ENCODE measurements at places on chromosomes 5 and 9.

DNA sequence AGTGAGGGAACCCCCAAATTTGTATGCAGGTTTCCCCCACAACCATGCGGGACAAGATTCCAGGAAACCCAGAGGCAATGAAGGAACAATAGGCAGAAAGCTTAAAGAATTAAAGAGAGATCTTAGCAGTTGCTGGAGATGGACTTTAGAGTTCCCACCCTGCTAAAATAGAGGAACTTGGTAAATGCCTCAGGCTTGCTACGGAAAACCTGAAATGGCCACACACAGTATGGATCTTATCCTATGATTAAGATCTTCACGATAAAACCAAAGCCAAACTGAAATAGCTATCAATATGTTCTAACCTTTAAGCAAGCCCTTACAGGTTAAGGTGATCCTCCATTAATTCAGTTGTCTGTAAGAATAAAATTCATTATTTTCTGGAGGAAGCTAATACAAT lies 148.3 kb downstream of the RANBP17 start:
- DNase-seq: no peak

- no peak for DNase-seq
Observed at GRCh38 chr9:7370381-7370780, 429.2 kb downstream of the DMAC1 start.

DNA sequence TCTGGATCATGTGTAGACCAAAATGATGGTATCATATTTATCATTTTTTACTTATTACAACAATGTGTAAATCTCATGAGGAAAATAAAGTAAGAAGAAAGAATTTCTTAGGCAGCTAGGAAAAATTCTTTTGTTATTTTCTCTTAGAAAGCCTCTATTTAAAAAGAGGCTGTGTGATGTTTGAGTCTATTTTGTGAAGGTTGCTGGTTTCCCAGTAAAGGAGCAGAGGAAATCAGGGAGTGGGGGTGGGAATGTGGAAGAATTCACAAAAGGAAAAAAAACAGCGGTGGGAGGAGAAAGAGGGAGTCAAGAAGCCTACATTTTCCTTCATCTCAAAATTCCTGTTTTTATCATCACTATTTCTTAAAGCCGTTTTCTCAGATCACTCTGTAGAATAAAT lies 20.1 kb downstream of the PTCH1 start:
- no peak for DNase-seq

- DNase-seq: no peak
Observed at GRCh38 chr5:56212130-56212879, 20.8 kb downstream of the ANKRD55 start.

GRCh38 chr5:69230181-69230580 lies 4.5 kb upstream of the CDK7 start:
- no peak for DNase-seq

- no peak for DNase-seq
Observed at GRCh38 chr5:133985540-133986180, 17.2 kb upstream of the C5orf15 start.

DNA sequence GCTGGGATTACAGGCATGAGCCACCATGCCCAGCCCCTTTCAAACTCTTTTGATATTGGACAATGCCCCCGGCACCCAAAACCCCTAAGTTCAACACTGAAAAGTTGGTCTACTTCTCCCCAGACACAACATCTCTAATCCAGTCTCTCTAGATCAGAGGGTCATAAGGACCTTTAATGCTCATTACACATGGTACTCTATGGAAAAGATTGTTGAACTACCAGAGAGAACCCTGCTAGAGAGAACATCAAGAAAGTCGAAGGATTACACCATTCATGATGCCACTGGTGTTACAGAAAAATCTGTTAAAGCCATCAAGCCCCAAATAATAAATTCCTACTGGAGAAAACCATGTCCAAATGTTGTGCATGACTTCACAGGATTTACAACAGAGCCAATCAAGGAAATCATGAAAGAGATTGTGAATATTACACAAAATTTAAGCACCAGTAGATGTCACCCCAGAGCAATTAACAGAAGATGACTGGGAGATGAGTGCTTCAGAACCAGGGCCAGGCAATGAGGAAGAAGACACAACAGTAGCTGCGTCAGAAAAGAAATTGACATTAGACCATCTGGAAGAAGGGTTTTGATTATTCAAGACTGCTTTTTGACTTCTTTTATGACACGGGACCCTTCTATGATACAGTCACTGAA lies 28.3 kb upstream of the NIPAL4 start:
- DNase-seq: peak; percentile 70

DNA sequence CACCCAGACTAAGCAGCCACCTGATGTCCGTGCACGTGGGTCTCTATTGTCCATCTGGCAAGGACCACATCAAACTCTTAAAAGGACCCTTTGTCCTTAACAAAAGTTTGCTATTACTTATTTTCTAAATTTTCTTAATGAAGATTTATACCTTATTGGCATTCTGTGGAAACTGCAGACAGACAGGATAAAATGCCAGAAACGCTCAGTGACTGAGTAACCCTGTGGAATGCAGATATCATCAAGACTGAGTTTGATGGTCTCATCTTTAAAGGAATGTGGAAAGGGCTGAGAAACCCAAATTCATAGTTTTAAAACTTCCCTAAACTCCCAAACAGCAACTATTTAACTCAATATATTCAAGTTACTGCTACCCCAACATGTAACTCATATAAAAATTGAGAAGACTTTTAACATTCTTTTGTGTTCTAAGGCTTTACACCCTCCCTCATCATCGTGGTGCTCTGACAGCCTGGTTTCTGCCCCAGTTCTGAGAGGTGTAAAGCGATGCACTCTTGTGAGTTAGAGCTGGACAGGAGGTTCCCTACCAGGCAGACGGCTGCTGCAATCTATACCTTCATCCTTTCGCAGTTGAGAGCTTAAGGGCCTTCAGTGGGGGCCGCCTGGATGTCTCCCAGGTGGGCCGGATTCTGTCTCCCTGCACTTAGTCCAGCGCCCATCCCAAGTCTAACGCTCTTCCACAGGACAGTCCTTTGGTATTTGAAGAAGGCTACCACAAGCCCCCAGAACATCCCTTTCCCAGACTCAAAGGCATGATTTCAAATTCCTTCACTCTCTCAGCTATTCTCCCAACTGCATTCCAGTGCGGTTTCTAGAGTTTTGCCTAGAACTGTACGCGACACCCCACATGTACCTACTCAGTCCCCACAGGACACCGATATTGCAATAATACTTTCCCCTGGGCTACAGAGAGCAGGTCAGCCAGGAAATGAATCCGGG lies 68.9 kb downstream of the DAP start:
- DNase-seq: no peak

DNA sequence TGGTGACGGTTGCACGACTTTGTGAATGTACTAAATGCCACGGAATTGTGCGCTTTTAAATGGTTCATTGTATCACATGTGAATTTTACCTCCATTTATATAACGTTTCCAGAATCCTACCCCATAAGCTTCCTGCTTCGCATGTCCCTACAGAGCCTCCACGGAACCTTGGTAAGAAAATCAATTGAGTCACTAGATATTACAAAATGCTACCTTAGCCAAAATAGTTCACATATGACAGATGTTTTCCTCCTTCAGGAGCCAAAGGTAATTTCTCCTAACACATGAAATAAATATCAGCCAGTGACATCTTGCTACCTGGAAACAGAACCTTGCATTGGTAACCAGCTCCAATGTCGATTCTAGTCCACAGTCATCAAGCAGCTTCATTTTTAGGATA lies 125.1 kb downstream of the TTLL11 start:
- DNase-seq: no peak

DNA sequence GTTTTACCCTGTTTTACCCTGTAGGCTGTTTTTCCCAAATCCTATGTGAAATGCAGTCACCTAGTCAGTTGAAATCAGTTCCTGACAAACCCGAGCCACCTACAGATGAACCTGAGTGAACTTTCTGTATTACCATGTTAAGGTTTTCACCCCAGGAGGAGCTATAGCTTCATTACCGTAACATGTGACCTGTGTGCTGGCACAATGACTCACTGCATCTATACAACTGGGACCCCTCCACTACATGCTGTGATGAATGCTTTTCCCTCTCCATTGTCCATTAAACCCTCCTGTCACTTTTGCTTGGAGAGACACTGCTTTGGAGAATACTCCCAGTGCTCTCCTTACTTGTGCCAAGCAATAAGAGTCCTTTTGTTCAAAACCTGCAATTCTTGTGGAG lies 1974.8 kb downstream of the EFNA5 start:
- no peak for DNase-seq

GRCh38 chr5:14467251-14467650 lies 114.3 kb upstream of the OTULINL start:
- DNase-seq: no peak

DNA sequence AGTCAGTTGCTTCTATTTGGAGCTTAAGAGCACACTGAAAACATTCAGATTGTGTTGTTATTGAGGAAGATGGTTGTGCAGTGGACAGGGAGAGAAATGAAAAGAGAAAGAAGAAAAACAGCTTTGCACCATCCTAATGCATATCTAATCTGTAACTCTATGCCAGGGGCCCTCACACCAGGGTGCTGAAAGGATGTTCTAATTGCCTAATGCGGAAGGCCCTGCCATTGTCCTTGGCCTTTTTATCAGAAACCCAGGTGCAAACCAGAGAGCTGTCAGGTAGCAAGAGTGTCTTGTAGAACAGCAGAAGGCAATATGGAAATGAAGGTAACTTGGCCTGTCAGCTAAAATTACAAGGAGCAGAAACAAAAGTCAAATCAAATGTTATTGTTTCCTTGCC lies 384.5 kb upstream of the PIK3R1 start:
- DNase-seq: no peak

- no peak for DNase-seq
Observed at GRCh38 chr9:80491086-80491696, 919.4 kb downstream of the TLE4 start.

DNA sequence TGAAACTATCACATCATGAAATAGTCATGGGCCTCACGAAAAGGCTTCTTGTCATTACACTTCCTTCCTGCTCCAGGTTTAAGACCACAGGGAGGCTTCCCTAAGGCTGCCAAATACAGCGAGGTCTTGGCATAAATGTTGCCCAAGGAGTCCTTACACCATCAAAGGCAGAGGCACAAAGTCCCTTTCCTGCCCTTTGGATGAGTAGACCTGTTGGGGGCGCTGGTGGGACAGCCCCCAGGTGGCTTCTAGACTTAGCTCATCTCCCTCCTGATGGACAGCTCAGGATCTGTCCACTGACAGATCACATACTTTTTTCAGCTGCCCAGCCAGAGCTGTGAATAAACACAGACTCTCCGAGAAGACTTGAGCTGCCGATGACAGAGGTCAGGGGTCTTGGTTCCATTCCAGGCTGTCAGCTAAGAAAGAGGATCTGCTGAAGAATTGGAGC lies 15.5 kb upstream of the MEGF9 start:
- DNase-seq: no peak

GRCh38 chr5:113474100-113474728 lies 14.0 kb downstream of the MCC start:
- DNase-seq: no peak

GRCh38 chr5:25006734-25007133 lies 362.0 kb upstream of the CDH10 start:
- DNase-seq: no peak

DNA sequence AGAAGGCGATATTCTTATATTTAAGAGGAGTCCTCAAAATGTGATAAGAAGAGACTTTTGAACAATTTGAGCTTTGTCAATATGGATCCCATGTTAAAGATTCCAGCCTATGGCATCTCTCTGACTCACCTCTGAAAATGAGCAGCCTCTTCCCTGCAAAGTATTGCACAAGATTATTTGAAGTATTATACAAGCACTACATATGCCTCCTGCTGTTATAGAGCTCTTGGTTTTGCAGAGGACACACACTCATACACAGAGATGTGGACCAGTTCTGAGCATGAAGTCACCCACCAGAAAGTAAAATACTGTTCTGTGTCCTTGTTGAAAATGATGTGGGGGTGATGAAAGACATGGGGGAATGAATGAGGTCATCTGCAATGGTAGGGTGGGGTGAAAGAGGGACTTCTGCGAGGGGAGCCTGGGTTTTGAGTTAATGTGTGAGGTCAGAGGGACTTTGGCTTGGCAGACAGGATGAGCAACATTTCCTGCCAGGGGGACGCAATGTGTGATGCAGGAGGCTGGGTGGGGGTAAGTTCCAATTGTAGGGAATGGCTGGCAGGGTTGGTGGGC lies 25.8 kb downstream of the FBXL7 start:
- DNase-seq: no peak

All from activated CD4-positive, alpha-beta T cell treated with anti-CD3 and anti-CD28 coated beads, Interleukin-2, Interleukin-6, amounts not matched to agents 100 ng/mL and 50 ng/mL, durations not matched to agents 16 hours and 8 hours (primary cell).